ENCODE measurements at places on chromosomes 7 and 10.

GRCh38 chr10:74586088-74586585, 240.3 kb upstream of the KAT6B start:
- DNase-seq: no peak

GRCh38 chr10:30759423-30759822, 129.9 kb upstream of the LYZL2 start:
- DNase-seq: no peak

- no peak for DNase-seq
Measured at GRCh38 chr10:17793823-17794644, 15.1 kb upstream of the MRC1 start.

DNA sequence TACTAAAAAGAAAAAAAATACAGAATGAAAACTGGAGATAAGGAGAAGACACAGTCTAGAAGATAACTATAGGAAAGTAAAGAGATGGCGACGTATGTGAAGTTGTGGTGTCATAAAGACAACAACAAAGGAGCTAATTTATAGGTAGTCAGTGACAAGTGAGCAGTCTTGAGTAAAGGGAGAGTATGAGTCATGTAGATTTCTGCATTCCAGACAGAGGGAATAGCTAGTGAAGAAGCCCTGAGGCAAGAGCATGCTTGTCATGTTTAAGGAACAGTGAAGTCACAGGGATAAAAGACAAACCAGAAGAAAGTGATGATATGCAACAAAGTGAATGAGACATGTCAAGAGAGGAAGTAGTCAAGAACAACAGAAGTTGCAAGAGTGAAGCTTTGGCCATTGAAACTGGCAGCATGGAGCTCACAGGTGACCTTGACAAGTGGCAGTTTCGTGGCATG, 2.3 kb upstream of the MIOS start:
- no peak for DNase-seq

DNA sequence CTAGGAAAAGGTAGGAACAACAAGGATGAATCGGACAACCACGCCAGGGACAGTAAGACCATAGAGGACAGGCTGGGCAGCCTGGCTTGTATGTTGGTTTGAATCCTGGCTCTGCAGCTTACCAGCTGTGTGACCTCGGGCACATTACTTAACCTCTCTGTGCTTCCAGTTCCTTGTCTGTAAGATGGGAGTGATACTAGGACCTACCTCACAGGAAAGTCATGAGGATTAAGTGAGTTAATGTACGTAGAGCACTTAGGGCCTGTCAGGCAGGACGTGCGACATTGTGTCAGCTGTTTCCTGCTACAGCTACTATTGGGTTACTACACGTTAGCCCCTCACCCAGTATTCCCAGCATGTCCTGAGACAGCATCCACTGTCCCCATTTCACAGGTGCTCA, 32.1 kb downstream of the PLAC9 start:
- DNase-seq: no peak

- no peak for DNase-seq
Measured at GRCh38 chr7:151432658-151433521, 7.1 kb downstream of the CRYGN start.

DNA sequence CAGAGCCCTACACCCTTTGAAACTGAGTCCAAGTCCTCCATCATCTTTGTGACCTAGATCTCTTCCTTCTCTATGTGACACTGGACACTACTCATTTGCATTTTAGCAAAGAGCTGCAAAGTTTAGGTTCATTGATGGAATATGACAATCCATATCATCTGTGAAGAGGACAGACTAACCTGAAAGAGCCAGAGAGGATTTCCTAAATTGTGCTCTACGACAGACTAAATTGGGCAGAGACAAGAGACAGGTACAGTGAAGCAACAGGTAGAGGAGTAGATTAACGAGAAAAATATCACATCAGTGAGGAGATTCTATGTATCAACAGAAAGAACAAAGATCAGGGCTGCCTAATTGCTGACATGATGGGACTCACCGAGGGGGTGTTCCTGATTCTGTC, at the start of gene TAS2R3:
TSS of gene TAS2R3 (plus strand) at position 301 of the 400 bp plus-strand sequence. CDS start at position 363, 62 bp downstream.
- DNase-seq: no peak

- DNase-seq: no peak
Measured at GRCh38 chr7:45978731-45979211, 57.7 kb upstream of the IGFBP3 start.

DNA sequence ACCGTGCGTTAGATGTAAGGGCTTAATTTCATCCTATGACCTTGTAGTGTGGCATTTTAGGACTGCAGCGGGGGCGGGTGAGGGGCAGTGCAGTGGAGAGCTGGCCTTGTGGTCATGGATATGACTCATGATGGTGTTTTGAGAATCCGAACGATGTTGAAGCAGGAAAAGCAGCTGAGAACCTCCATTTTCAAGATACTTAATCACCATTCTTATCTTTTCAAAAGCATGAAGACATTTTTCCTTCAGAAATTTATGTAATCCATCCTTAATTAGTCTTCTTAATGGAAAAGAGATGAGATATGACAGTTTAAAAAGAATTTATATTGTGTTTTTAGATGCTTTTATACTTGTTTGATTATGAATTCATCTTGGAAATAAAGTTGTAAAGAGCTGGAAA, 9.6 kb downstream of the ATP5F1C start:
- DNase-seq: no peak

GRCh38 chr10:84078771-84079170, 60.5 kb upstream of the GHITM start:
- no peak for DNase-seq

GRCh38 chr10:131093795-131094366, 217.6 kb downstream of the TCERG1L start:
- DNase-seq: no peak

GRCh38 chr10:5390607-5391205, 13.9 kb downstream of the TUBAL3 start:
- no peak for DNase-seq

- DNase-seq: no peak
Measured at GRCh38 chr10:120746001-120746777, 105.0 kb upstream of the WDR11 start.

DNA sequence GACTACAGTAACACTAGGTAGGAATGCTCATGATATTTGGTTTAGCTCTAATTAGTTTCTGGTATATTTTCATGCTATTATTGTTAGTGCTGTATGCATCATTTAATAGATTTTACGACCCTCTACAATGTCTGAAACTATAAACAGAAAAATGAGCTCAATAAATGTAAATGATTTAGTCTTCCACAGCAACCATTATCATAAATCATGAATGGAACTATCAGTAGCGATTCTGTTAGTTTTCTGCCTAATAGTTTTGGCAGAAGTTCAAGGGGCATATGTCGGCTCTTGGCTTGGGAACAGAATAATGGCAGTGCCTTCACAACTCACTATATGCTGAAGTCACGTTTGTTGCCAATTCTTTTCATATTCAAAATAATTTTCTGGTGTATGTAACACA, 494.8 kb downstream of the PARD3 start:
- DNase-seq: no peak

DNA sequence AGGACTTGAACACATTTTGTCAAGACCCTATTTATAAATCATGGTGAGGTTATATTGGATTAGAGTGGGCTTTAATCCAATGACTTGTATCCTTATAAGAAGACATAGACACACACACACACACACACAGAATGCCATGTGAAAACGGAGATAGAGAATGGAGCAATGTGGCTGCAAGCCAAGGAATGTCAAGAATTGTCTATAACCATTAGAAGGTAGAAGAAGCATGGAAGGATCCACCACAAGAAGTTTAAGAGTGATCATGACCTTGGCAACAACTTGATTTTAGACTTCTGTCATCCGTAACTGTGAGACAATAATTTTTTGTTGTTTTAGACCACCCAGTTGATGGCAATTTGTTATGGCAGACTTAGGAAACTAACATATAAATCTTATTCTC, 514.2 kb downstream of the TFEC start:
- no peak for DNase-seq

DNA sequence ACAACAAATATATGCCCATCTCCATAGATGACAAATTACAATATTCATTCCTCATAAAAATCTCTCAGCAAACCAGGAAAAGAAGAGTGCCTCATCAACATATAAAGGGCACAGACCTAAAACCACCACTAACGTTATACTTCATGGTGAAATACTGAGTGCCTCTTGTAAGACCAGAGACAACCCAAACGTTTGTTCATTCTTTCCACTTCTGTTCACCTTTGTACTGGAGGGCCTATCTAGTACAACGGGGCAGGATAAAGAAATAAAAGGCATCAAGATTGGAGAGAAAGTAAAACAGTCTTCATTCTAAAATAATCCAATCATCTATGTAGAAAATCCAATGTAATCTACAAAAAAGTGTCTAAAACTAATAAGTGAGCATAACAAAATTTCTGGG, 79.1 kb downstream of the LARP4B start:
- DNase-seq: no peak

DNA sequence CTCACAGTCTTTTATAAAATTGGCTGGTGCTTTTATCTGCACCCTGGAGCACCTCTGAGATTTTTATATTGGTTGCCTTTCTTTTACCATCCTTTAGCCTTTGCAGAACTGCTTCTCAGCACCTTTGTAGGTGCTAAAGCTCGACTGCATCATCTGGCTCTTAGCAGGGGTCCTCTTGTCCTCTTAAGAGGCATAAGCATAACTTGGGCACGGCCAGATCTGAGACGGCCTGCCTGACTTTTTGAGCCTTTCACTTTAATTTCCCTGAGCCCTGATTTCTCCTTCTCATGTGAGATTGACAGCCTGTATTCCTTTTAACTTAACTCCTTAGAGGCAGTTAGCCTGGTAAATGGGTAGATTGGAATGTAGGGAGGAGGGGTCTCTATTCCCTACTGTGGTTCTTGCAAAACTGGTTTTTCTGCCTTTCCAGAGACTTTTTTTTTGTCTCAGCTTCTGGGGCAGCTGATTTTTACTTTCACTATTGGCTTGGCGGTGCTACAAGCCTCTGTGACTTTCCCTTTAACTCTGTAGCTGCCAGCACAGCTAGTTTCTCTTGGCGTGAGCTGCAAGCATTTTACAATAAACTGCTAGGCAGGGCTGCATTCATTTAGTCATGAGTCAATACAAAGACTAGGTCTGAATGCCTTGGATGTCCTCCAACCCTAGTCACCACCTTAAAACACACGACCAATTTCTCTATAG, 24.0 kb downstream of the ZPBP start:
- no peak for DNase-seq

GRCh38 chr10:28087661-28088351, 88.9 kb upstream of the ODAD2 start:
- no peak for DNase-seq

DNA sequence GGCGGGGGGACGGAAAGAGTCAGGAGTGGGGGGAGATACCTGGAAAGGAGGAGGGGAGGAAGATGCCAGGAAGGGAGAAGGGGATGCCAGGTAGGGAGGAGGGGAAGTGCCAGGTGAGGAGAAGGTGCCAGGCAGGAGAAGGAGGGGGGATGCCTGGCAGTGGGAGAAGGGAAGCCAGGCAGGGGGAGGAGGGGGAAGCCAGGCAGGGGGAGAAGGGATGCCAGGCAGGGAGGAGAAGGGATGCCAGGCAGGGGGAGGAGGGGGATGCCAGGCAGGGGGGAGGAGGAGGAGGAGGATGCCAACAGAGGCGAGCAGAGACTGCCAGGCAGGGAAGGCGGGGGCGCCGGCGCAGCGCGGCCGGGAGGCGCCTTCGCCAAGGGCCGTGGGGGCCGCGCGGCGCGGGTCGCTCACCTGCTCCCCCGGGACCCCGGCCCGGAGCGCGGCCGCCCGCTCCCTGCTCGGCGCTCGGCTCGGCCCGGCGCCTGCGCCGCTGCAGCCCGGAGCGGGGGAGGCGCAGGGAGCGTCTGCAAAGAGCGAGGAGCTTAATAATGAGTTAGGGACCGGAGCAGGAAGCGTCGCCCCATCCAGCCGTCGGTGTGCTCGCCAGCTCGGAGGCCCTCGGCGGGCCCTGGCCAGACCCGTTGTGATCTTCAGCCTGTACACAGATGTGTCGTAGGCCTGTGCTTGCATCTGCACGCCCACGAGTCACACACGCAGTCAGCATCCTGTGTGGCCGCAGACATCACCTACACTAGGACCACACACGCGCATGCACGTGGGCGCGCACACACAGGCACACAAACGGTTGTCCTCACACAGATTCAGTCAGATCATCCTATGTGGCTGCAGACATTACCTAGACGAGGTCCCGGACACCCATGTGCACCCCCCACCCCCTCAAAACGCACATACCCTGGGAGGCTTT, 28.4 kb upstream of the SMARCD3 start:
- peak; percentile 51 for DNase-seq

GRCh38 chr10:21514129-21514817, 11.2 kb downstream of the SKIDA1 start:
- DNase-seq: no peak

- no peak for DNase-seq
Measured at GRCh38 chr7:133932591-133932990, 194.5 kb upstream of the LRGUK start.

DNA sequence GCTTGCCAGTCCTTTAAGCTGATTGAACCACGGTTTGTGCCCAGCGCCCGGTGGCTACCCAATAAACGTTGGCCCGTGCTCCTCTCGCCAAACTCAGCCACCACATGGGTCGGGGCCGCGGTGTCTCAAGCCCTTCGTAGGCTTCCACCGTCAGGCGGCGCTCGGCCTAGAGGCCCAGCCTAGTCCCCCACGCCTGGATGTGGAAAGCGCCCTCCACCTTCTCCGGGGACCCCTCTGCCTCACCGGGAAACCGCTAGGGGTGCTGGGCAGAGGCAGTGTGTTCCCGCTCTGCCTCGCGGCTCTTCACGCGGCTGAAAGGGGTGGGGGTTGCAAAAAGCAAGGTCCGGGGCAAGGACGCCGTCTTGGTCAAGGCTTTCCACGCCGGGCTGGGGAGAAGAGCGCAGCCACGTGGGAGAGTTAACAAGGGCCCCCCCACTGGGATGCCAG, 29.8 kb downstream of the LEP start:
- no peak for DNase-seq

DNA sequence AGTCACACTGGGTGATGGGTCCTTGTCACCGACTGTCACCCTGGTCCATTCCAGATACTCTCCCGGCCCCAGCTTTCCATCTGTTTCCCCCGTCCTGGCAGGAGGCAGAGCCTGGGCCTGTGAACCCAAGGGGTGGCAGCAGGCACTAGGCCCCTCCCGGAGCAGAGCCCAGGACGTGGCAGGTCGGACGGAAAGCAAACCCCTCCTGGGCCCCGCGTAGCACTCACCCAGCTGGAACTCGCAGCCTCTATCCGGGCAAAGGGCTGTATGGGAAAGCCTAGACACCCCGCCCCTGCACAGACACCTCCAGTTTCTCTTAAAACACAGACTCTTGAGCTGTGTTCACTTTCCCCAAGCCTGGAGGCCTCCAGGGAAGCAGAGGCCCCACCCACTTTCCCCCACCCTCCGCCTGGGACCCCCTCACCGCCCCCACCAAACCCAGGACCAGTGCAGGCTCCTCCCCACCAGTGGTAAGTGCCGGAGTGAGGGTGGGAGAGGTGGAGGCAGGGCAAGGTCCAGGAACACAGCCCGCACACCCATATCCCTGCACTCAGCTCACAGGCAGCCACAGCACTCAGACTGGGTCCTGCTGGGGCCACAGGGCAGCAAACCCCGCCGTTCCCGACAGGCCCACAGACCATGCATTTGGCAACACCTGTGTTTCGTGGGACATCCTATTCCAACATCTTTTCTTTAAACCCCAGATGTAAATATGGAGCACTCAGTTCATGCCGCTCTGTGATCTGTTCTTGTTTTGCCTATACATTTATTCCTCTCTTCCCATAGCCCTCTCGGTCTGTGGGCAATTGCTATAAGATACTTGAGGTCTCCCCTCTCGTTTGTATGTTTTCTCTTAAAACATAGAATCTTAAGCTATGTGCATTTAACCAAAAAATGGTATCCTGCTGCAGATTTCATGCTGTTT, 98.2 kb upstream of the PDGFA start:
- DNase-seq: no peak

Data from neuronal stem cell (in vitro differentiated cells).